ENCODE measurements at places on chromosomes 16 and 17.

DNA sequence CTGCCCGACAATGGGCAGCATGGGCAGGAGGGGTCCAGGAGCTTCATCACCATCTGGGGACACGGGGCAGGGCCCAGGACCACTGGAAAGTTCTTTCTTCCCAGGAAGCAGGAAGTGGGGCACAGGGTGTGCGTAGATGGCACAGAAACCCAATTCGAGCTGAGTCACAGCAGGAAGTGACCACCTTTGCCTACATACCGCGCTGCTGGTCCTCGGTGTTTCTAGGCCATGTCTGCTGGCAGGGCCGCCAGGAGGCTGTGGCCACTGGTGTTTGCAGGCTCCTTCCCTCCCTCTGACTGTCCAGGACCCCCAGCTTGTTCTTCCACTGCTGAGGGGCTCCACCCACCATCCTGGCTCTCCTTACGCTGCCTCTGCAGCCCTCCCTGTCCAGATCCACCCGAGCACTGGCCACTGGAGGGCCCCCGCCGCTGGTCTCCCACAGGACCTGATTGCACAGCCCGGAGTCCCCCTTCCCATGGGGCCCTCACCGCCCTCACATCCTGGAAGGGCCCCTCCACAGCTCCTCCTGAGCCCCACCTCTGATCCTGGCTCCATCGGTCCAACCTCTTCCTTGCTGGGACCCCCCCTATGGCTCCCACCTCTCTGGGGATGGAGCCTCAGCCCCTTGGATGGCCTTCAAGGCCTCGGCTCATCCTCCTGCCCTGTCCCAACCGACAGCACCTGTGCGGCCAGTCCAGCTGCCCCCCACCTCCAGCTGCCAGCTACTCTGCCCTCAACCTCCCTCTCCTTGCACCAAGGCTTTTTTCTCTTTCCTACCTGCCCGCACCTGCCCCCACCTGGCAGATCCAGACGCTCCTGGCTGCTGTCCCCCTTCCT, 14.5 kb upstream of the RASD1 start:
- DNase-seq = no peak

- no peak for DNase-seq
Measured at GRCh38 chr17:29734640-29735039, 111.9 kb upstream of the CORO6 start.

- DNase-seq = no peak
Measured at GRCh38 chr17:42849451-42850181, 1.4 kb upstream of the AOC3 start.

- DNase-seq = no peak
Measured at GRCh38 chr16:72848028-72848400, 199.9 kb downstream of the ZFHX3 start.

- DNase-seq = no peak
Measured at GRCh38 chr16:75792771-75793492, 66.6 kb upstream of the CPHXL start.

GRCh38 chr17:31825961-31826691, 32.9 kb downstream of the COPRS start:
- no peak for DNase-seq

DNA sequence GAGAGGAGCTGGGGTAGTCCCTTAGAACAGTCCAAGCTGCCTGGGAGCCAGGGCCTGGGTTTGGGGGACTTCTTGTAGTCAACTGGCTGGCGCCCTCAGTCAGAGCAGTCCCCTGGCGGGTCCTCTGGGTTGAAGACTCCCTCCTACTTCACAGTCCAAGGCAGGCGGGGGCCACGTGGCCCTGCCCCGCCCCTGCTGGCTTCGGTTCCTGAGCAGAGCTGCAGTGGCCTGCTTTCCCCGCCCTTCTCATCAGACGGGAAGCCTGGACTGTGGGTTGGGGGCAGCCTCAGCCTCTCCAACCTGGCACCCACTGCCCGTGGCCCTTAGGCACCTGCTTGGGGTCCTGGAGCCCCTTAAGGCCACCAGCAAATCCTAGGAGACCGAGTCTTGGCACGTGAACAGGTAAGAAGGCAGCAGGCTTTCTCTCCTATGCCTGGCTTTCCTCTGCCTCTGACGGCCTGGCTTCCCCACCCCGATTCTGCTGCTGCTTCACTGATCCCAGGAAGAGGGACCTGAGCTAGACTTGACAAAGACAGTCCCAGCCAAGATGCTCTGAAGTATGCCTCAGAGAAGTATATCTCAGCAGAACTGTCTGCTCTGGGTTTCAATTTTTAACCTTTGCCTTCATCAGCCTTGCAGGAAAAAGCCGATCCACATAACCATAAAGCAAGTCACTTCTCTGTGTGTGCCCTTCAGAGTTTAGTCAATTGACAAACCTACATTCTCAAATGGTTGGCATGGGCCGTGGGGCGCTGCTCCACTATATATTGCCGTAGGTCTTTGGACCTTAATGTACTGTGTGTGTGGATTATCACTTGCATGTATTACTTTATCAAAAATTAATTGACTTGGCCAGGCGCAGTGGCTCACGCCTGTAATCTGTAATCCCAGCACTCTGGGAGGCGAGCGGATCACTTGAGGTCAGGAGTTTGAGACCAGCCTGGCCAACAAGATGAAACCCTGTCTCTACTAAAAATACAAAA, 56.3 kb downstream of the SF3B3 start:
- DNase-seq = no peak

DNA sequence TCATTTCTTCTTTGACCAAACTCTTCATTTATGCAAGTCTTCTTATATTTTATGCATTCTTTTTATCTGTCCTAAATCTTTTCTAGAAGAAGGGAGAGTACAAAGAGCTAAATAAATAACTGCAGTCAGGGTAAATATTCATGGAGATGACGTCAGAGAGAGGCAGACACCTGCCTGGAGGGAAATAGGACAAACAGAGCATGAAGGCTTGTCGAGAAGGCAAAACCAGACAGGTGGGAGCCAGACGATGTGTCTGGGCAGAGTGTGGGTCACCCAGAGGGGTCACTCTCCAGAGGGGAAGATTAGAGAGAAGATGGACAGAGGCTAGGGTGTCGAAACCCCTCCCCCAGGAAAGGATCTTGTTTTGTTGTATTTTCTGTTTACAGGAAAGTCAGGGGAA, 78.3 kb upstream of the RPL38 start:
- no peak for DNase-seq

DNA sequence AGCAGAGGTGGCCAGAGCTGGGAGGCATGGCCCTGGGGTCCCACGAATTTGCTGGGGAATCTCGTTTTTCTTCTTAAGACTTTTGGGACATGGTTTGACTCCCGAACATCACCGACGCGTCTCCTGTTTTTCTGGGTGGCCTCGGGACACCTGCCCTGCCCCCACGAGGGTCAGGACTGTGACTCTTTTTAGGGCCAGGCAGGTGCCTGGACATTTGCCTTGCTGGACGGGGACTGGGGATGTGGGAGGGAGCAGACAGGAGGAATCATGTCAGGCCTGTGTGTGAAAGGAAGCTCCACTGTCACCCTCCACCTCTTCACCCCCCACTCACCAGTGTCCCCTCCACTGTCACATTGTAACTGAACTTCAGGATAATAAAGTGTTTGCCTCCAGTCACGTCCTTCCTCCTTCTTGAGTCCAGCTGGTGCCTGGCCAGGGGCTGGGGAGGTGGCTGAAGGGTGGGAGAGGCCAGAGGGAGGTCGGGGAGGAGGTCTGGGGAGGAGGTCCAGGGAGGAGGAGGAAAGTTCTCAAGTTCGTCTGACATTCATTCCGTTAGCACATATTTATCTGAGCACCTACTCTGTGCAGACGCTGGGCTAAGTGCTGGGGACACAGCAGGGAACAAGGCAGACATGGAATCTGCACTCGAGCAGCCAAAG, 2.3 kb downstream of the CSF3 start:
- no peak for DNase-seq

GRCh38 chr16:85568519-85568918, 44.6 kb upstream of the GSE1 start:
- DNase-seq = no peak

DNA sequence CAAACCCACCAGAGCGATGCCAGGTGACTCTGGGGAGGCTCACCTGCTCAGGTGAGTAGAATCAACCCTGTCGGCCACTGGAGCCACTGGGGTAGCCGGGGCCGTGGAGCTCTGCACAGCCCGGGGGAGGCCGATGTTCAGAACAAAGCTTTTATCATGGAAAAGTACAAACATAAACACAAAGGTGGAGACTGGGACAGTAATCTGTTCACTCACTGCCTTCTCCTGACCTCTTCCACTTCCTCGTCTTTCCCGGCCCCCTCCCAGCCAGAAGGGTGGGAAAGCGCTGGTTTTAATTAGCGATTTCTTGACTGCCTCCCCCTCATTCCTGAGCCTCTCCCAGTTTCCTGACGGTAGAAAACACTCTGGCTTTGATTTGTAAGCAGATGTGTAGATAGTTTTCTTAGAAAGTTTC, 9.8 kb upstream of the TEX19 start:
- no peak for DNase-seq

DNA sequence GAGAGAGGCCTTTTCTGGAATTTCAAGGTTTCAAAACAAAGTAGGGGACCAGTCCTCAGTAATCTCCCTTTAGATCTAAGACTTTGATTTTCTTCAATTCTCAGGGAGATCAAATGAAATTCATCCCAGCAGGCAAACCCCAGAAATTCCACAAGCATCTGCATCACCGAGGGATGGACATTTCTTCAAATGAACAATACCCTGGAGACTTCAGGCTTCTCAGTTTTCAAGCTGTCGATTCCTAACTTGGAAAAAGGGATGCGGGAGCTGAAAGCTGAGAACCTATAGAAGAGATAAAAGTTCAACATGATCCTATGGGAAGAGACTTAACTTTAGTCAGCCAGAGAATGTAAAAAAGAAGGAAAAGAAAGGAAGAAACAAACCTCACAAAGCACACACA, 296.9 kb upstream of the CDH5 start:
- DNase-seq = no peak

GRCh38 chr16:68378436-68379415, 67.9 kb downstream of the PRMT7 start:
- no peak for DNase-seq

- no peak for DNase-seq
Measured at GRCh38 chr16:19690196-19690595, 27.8 kb downstream of the KNOP1 start.
